CD4-positive, alpha-beta T cell treated with Interleukin-15 for 1 hour (primary cell): ENCODE measurements at places on chromosomes 5 and 9.

GRCh38 chr5:39225405-39226099, 6.2 kb upstream of the FYB1 start:
- no peak for DNase-seq

DNA sequence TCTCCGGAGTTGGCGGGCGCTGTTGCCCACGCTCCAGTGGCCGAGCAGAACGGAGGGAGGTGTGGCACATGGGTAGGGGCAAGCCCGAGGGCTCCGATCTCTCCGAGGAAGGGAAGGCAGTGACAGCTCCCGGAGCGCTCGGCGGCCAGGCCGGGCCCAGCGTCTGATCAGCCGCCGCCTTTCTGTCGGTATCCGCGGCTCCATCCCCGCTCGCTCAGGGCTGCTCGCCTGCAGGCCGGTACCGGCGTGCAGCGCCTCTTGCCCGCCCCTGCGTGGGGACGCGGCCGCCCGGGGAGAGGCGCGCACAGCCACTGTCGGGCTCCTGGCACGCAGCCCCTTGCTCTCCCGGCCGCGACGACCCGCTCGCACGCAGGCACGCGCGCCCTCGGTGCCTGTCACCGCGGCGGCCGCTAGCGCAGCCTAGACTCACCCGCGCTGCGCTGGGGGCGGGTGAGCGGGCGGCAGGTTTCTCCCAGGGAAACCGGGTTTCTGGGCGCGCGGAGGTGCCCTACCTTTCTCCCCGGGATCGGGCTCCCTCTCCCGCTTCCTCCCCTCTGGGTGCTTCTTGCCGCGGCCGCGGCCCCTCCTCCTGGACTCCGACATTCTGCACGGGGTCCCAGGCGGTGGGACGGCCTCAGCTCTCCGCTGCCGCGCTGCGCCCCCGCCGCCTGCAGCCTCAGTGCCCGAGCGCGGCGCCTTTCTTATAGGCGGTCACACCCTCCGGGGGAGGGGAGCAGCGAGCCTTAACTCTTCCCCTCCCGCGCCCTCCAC, 108.4 kb downstream of the PSD2 start:
- DNase-seq, result no peak

- DNase-seq, result no peak
Measured at GRCh38 chr9:96453625-96454024, 3.7 kb downstream of the HABP4 start.

DNA sequence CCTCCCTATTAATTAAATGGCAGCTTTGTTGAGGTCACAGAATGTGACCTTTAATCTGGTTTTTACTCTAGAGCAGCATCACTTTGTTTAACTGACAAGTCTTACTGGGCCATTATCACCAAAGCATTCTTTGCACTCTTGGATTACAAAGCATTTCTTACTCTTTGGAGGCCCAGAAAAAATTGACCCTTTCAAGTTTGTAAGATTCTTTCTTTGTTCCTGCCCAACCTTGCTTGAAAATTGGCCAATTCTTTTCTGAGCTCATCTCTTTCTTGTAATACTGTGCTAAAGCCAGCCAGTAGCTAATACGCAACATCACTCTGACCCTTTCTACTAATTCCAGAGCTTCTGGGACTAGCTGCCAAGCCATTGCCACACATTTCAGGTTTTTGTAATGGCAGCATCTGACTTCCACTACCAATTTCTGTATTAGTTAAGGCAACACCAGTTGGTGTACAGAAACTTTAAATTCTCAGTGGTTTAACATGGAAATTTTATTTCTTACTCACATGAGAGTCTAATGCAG, 131.6 kb downstream of the PRDM6 start:
- DNase-seq, result no peak

DNA sequence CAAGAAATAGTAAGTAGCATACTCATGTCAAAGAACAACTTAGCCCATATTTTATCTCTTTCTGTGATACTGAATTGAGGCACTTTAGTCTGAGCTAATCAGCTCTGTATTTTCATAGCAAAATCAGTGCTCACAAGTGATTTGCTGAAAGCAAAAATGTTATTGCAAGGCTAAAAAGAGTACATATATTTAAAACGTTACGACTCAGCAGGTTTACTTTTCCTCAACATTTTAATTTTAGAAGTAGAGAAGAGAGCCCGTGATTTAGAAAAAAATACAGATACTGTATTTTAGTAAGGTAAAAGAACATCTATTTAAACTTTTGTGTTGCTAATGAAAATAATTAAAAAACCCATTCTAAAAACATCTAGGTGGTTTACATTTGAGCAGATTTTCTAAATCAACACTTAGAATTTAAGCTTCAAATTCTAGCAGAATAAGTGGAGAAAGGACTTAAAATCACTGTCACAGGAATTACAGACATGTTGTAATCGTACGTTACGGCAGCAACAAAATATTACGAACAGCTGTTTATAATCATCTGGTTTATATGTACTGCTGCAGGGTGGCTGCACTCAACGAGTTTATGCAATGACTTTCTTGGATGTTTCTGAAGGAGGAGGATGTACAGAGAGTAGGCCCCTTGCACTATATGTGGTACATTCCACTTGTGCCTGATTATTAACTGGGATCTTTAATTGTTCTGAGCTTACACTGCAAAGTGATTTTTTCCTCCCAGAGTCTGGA, 20.1 kb downstream of the SREK1 start:
- DNase-seq, result no peak

DNA sequence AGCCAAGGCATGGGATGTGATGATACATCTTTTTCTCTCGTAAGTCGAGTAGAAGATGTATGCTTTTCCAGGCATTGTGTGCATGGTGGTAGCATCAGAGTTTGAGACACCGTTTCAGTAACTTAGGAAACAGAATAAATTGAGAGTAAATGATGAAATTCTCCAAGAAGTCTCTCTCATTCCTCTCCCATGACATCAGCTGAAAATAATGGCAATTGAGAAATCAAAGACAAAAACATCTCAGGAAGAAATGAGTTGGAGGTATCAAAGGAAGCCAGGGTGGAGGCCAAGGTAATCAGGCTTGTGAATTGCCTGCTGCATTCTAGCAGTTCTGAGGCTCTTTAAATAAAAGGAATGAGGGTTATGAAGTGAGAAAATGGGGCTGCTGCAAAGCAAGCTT, 53.9 kb downstream of the SGCD start:
- no peak for DNase-seq

DNA sequence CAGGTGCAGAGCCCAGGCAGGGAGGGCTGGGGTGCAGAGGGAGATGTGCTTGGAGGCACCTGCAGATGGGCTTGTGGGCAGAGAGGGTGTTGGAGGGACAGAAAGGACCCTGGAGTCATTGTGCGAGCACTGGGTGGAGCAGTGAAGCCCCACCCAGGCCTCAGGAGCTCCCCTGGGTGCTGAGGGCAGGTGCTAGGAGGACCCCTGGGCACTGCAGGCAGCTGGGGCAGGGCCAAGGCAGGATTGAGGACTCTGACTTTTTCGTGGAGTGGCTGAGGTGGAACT, 10.3 kb upstream of the SLC6A18 start:
- no peak for DNase-seq

GRCh38 chr5:161258438-161258837, 288.1 kb downstream of the GABRB2 start:
- DNase-seq, result no peak

- no peak for DNase-seq
Measured at GRCh38 chr9:27749838-27750237, 176.6 kb upstream of the C9orf72 start.

DNA sequence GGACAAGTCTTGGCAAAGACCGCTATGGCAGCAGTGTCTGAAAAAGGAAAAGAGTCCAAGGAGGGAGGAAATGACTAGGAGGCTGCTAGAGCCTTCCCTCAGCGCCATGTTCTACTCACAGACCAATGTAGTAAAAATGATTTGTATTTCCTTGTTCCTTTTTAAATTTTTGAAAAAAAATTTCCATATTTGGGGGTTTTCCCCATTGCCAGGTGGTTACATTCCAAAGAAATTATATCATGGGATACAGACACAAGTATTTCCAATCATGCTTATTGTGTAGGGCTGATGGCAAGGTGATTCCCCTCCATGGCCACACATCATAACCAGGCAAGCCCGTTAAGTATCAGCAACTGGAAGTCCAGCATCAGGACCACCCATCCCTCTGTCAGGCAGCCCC, 138.2 kb downstream of the PIP5K1B start:
- DNase-seq, result no peak
